ENCODE measurements at places on chromosomes 3 and 15.

- no peak for DNase-seq
Measured at GRCh38 chr15:61081027-61081322, 148.1 kb downstream of the RORA start.

GRCh38 chr3:6204891-6205290 lies 656.0 kb upstream of the GRM7 start:
- no peak for DNase-seq

- no peak for DNase-seq
Measured at GRCh38 chr3:171860830-171861535, 17.8 kb downstream of the TMEM212 start.

DNA sequence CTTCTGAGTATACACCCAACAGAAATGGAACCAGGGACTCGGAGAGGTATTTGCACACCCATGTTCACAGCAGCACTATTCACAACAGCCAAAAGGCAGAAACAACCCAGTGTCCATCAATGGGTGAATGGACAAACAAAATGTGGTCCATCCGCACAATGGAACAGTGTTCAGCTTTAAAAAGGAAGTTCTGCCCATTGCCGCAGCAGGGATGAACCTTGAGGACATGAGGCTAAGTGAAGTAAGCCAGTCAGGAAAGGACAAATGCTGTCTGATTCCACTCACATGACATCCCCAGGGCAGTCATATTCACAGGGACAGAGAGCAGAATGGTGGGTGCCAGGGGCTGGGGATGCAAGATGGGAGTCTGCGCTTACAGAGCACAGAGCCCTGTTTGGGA lies 7.5 kb downstream of the IQSEC1 start:
- no peak for DNase-seq

- no peak for DNase-seq
Measured at GRCh38 chr3:65729555-65729954, 309.2 kb downstream of the MAGI1 start.

- no peak for DNase-seq
Measured at GRCh38 chr3:156005736-156006135, 114.6 kb upstream of the KCNAB1 start.

- DNase-seq, result no peak
Measured at GRCh38 chr15:78324144-78324543, 16.0 kb upstream of the CRABP1 start.

DNA sequence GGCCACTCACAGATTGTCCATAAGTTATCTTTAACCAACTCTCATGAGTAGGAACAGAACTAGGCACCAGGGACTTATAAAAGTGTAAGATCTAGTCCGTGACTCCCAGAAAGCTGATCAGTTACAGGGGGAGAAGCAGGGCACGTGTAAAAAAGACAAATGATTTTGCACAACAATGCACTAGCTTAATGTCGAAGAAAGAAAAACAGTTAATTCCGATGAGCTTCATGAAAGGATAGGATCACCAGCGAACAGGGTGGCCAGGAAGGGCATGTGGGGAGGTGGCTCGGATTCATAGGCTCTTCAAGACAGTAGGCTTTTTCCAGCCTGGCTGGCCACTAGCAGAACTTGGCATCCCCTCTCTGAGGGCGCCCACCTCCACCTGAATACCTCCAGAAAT lies 90.0 kb downstream of the IL5RA start:
- no peak for DNase-seq

DNA sequence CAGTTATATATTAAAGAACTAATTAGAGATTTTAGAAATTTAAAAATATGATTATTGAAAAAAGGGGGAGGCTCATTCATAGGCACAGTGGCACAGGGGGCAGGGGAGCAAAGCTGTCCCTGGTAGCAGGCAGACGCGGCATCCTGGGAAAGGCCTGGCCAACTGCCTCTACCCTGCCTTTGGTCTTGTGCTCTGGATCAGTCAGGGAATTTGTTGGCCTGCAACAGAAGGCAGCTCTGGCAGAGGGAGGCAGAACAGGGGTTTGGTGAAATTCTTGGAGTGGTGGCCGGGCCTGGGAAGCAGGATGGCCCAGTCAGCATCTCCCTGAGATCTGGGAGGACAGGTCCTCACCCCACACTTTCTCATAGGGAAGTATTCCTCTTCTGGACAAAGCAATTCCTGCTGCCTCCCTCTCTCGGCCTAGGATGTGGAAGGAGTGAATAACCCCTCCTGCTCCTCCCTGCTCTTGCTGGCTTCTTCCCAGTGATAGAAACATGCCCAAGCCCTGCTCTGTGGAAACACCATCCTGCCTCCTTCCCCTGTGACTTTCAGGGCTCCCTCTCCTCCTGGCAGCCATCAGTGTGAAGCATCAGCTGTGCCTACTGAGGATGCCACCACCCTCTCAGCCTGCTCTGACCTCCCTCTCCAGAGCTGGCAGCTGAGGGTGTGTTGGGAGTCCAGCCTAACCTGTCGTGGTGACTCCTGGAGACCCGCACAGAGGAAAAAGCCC lies 26.9 kb downstream of the PRR20G start:
- DNase-seq, result no peak

- DNase-seq, result no peak
Measured at GRCh38 chr15:25767356-25768151, 95.6 kb downstream of the ATP10A start.

DNA sequence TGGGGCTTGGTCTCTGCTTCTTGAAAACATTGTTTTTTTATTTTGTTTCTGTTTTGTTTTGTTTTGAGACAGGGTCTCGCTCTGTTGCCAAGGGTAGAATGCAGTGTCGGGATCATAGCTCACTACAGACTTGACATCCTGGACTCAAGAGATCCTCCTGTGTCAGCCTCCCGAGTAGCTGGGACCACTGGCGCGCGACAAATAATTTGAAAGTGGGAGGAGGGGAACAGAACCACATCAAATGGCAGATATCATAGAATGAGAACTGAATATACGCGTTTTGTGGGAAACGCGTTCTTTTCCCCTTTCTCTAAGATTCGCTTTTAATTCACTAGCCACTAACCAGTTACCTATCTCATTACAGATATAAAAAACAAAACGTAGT lies 641 bp upstream of the VPS13C start:
- DNase-seq, result no peak

DNA sequence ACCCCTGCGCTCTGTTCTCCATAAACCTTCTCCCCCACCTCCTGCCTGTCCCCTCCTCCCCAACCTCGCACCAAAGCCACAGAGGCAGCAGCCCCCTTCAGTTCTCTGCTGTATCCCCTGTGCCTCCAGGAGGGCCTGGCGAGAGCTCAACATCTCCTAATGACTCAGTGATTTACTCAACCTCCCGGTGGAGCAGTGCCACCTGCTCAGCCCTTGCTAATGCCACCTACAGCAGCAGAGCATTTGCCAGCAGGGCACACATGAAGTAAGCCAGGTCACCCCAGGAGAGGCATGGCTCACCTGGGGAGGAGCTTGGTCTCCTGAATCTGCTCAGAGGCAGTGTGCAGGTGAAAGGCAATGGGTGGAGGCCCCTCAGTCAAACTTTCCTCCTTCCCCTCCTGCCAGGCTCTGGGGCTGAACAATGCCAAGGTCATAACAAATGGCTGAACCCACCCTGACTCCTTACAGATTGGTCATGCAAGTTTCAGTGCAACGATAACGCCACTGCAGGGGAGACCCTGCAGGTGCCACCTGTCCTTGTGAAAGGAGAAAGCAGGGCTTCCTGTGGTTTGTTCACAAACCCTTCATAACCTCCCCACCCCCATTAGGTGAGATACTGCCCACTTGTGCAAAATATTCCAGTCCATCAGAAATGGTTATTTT lies 19.8 kb downstream of the TRPM1 start:
- DNase-seq, result no peak

DNA sequence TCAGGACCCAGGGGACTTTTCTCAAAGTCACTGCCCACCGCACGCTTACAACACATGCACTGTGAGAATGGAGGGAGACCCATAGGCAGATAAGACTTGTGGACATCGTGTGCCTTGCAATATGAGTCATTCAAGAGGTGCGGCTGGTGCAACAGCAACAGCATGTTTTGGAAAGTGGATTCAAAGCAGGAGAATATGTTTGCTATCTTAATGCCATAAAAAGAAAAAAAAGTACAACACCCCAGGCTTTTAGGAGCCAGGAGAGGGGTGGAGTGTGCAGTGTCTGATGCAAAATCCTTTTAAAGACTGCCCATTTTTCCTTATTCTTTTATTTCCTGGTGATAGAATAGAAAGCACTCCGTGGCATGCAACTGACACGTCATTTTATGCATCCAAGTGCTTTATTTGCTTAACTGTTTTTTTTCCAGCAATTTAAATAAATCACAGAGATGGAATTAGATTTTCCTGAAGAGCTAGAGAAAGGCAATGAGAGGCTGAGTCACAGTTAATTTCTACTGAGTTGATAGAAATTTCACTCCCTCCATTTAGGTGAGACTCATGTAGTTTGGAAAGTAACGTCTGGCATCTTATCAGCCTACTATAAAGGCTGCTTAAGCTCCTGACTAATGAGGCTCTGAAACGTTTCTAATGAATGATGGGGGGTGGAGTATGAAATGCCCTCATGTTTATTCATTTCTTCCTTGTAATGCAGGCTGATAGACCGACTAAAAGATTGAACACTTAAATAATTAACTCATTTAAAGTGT lies 96.4 kb downstream of the NSUN3 start:
- DNase-seq, result no peak

DNA sequence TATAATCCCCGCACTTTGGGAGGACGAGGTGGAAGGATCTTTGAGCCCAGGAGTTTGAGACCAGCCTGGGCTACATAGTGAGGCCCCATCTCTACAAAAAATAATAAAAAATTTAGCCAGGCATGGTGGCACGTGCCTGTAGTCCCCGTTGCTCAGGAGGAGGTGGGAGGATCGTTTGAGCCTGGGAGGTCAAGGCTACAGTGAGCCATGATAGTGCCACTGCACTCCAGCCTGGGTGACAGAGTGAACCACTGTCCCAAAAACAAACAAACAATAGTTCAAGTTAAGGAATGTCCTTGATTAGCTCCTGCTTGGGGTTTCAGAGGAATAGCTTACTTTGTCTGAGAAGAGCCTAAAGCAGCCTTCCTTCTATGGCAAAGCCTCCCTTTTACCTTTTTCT lies 51.7 kb upstream of the AMOTL2 start:
- no peak for DNase-seq

DNA sequence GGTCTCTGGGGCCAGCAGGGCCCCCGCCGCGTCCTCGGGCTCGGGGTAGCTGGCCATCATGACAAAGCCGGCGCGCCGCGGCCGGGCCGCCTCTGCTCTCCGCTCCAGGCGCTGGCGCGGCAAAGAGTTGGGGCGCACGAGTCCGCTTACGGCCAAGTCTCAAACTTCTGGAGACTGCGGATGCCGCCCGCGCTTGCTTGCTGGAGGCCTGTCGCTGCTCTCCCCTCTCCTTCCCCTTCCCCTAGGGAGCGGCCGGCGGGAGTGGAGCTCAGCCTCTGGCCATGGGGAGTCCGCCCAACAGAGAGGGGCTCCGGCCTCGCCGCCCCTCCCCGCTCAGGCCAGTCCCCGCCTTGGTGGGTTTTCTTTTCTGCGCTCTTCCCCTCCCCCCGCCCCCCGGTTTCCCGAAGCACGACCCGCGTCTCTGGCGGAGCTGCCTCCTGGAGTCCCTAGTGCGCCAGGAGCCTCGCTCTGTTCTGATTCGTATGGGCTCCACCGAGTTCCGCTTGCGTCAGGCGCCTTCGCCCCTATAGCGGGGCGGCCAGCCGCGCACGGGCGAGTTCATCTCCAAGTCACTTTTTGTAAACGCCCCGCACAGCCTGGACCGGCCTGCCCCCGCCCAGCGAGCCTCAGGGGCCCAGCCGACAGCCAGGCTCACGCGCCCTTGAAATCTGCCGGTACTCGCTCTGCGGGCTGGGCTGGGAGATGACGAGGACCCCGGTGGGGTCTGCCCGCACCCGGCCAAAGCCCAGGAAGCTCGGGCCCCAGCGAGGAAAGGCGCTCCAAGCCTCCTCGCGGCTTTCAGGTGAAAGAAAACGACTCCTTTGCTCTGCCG lies at the start of the genes FOXL2 and FOXL2NB:
TSS of gene FOXL2 (minus strand) at position 475 of the 832 bp plus-strand sequence. CDS start at position 60, 415 bp downstream.
TSS of gene FOXL2NB (plus strand) at position 555 of the 832 bp plus-strand sequence. CDS start at position 703, 148 bp downstream.
- DNase-seq, result peak; percentile 32

- DNase-seq, result no peak
Measured at GRCh38 chr15:96385195-96385594, 54.7 kb downstream of the NR2F2 start.

DNA sequence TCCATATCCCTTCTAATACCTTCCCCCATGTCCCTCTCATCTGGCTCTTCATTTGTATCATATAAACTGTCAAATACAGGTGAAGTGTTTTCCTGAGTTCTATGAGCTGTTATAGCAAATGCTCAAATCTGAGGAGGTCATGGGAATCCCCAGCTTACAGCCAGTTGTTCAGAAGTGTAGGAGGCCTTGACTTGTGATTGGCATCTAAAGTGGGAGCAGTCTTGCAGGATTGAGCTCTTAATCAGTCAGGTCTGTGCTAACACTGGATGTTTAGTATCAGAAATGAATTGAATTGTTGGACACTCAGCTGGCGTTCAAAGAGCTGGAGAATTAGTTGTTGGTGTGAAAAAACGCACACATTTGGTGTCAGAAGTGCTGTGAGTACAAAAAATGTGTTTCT lies 65.0 kb downstream of the IFT57 start:
- DNase-seq, result no peak

DNA sequence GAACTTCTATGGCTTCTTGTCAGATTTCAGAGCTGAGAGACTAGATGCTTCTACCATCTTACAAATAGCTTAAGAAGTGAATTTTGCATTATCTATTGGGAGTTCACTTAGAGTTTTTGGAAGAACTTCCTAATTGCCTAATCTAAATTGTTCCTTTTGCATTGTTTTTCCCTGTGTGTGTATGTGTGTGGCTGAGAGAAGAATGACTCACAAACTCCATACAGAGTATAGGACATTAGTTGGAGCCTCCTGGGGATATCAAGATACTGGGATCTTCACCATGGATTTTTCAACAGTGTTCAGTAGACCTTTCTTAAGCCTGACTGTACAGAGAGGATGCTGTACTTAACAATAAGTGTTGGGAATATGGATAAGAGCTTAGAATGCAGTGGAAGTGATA lies 10.9 kb downstream of the TLNRD1 start:
- no peak for DNase-seq

DNA sequence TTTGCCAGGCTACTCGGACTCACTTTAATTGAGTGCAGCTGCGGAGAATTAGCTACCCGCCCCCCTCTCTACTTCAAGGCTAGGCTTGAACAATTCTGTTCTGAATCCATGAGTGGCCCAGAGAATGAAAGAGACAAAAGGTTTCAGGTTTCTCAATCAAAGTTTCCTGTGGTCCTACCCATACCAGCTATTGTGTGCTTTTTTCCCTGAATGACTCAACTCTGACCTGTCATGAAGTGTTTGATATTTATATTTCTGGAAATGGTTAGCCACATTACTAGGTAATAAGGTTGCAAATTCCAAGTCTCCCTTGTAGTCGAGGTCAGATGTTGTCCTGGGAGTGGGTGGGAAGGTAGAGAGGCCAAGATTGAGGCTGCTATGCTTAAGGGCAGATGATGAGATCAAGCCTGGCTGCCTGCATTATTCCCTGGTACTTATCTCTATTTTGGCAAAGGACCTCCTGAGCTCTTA lies 392.7 kb upstream of the TBL1XR1 start:
- no peak for DNase-seq
